ENCODE measurements at places on chromosomes 1 and 21.
A peak's percentile ranks its signal among the peaks of the same experiment; 100 is the strongest.

- DNase-seq, result peak; percentile 57
Observed at GRCh38 chr1:192066202-192066601, 92.1 kb upstream of the RGS18 start.

DNA sequence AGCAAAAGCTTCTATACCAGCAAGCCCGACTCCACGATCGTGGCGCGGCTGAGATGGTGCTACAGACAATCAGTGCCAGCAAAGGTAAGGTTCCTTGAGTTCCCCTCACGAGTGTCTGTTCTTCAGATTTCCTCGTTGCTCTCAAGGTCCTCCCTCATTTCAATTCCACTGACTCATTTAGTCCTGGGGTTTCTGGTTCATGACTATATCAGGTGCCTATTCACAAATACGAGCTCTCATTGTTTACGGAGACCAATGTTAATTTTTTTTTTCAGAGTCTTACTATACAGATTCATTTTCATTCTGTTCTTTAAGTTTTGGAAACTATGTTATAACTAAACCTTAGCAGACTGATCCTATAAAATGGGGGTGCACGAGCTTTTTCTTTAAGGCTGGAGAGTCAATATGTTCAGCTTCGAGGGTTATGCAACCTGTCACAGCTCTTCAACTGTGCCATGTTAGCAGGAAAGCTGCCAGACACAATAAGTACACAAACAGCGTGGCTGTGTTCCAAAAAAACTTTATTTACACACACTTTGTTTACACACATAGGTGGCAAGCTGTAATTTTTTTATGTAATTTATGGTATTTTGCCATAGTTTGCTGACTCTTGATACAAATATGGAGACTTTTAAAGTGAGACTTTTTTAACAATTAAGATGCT is 134.3 kb downstream of the ZP4 start:
- DNase-seq, result no peak

DNA sequence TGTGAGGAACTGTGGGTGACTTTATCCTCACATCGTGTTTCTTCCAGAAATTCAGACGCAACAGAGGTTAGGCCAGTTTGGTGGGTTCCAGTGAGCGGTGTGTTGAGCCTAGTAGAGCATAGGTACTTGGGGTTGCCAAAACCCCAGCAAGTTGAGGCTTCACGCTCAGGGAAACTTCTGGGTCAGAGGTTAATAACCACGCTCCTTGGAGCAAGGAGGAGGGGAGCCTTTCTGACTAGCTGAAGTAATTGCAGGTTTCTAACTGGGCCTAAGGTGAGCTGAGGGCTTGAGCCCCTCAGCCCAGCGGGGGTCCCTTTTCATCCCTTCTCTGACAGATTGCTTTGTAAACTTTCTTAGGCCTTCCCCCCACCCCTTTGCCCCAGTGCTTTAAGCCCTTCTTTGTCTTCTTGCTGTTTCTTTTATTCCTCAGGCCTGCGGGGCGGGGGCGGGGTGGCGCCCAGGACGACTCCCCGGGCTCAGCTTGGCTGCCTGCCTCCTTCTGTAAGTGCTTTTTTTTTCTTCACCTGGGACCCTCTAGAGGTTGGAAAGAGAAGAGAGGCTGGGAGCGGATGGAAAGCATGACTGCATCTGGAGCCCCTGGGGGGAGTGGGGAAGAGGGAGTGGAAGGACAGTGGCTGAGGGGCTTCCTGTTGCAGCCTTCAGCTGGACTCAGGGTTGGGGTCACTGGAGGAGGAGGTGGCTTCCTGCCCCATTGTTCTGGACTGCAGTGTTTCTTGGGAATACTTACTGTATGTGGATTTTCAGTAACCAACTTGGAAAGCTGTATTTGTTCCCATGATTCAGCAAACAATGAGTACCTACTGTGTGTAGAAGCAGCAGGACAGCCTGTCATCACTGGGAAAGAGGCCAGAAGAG is 1.3 kb upstream of the ZNF436 start:
- DNase-seq, result no peak

DNA sequence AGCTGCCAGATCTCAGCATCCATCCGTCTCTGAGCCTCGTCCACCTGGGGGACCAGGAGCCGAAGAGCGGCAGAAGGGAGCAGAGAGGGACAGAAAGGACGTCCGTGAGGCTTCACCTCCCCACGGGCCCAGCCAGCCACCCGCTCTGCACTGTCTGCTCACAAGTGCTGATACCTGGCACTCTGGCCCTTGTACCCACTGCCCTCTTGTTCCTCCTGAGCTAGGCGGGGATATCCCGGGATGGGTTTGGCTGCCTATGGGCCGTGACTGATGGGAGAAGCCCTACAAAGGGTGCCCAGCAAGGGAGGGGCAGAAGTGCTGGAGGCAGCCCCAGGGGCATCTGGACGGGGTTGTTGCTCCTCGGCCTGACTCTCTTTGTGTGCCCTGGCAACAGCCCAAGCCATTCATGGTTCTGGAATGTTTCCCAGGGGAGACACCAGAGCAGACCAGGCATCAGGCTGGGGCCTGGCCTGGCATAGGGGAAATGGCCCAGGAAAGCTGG is 57.6 kb downstream of the LDLRAD2 start:
- peak; percentile 86 for DNase-seq

All from HT1080 (cell line).